ENCODE measurements at places on chromosomes 7 and 10.

GRCh38 chr7:128938544-128939074, 882 bp downstream of the IRF5 start:
- no peak for DNase-seq

- no peak for DNase-seq
These were observed 239.1 kb upstream of the PHF14 start for GRCh38 chr7:10734595-10734994.

DNA sequence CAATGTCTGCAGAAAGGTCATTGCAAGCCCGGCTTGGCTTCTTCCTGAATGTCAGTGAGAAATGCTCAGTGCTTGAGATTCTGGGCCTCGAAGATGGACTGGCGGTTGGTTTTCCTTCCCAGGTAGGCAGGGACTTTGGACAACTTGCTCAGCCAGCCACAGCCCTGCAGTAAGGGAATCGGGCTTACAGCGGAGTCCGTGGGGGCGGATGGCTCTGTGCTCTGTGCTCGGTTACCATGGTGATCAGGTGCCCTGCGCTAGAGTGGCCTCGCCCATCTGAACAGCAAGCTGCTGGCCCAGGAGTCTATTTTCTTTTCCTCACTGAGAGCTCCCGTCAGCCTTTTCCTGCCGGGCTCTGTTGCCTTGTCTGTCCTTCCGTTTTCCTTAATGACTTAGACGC, 77.8 kb upstream of the SH2B2 start:
- DNase-seq, result no peak

DNA sequence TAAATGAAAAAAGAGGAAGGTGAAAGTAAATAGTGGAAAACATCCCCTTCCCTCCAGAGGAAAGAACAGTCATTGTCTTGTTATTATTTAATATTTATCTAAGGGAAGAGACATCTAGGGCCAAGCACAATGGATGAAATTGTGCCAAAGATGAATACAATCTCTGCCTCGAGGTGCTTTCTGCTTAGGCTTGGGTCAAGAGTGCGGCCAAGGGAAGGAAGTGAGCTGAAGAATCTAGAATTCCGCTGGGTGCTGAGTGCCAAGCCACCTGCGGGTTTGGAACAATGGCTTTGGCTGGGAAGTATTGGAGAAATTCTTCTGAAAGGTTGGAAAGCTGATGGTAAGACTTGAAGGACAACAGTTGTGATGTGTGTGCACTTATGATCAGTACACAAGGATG, 531.3 kb upstream of the FZD8 start:
- no peak for DNase-seq

DNA sequence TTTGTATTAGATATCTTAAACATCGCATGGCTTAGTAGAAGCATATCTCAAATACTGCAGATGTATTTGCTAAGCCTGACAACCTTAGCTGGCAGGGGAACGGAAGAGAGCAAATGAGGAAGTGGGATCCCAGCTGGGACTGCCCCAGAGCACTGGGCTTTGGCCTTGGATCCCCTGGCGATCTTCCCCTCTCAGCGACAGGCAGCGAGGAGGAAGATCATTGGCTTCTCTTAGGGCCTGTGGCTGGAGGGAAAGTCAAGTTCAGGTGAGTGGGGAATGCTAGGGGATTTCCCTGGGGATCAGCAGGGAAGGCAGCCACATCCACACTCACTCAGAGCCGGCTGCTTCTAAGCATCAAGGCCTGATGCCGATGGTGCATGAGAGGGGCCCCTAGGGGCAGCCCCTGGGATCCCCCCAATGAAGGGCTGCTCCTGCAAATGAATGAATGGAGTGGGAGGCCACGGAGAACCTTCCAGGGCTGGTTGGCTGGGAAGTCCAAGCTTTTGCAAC, 42.0 kb downstream of the LYZL2 start:
- no peak for DNase-seq

- no peak for DNase-seq
These were observed 153.3 kb downstream of the TMEM26 start for GRCh38 chr10:61299841-61300240.

- DNase-seq, result no peak
These were observed 97.7 kb downstream of the ARHGAP12 start for GRCh38 chr10:31830887-31831286.

GRCh38 chr10:98446151-98446660, 529 bp downstream of the HPS1 start:
- no peak for DNase-seq

DNA sequence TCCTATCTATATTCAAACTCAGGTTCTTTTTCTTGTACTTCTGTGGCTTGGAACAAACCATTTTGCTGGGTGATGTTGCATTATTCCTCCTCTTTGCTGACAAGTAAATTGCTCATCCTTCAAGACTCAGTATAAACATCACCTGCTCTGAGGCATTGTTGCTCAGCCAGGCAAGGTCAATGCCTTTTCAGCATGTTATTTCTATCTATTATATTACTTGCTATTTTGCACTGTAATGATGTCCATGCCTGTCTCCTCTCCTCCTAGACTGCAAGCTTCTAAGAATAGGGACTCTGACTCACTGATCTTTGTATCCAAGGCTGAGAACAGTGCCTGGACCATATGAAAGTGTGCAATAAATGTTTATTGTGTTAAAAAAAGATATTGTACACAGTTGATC, 293.8 kb downstream of the RNLS start:
- DNase-seq, result no peak

GRCh38 chr10:118732245-118733165, 22.3 kb downstream of the CACUL1 start:
- DNase-seq, result no peak

All from stimulated activated CD4-positive, alpha-beta T cell treated with anti-CD3 and anti-CD28 coated beads, Interleukin-1b, Interleukin-23, amount 100 ng/mL, for 1 hour (primary cell).